H7 (cell line): ENCODE measurements at places on chromosomes 5 and 9.

GRCh38 chr5:157290156-157290980 is 24.4 kb downstream of the CYFIP2 start:
- no peak for DNase-seq

GRCh38 chr5:54148858-54149257 is 161.5 kb downstream of the ARL15 start:
- no peak for DNase-seq

GRCh38 chr9:79603222-79603920 is 31.6 kb downstream of the TLE4 start:
- DNase-seq, result no peak

DNA sequence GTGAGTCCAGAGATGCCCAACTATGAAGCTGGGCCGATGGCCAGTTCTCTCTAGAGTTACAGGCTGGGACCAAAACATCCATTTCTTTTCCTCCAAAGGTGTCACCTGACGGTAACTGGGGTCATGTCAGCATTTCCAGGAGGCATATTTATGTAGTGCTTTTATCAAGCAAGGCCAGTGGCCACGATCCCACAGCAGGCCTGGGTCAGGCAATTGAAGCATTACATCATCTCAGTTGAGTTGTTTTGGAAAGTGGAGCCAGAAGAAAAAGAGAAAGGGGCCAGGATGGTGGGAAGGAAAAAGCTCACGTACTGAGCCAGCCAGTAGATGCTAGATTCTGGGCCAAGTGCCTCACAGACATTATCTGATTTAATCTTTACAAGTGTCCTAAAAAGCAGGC is 73.9 kb upstream of the BRINP1 start:
- no peak for DNase-seq

DNA sequence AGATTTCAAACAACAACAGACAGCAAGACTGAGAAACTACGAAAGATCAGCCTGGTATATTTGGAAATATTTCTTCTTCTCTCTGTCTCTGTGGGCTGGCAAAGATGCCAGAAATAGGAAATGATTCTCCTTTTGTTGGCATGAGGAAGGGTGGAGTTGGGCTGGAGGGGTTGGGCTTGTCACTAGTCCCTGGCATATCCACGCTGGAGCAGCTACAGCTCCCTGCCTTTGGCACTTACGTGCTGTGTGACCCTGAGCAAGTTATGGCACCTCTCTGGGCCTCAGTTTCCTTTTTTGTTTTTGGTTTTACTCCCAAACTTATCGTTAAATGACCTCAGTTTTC is 354 bp upstream of the KCNMB1 start:
- DNase-seq, result no peak

GRCh38 chr9:136117916-136118319 is 757 bp downstream of the TMEM250 start:
- DNase-seq, result peak; percentile 87

DNA sequence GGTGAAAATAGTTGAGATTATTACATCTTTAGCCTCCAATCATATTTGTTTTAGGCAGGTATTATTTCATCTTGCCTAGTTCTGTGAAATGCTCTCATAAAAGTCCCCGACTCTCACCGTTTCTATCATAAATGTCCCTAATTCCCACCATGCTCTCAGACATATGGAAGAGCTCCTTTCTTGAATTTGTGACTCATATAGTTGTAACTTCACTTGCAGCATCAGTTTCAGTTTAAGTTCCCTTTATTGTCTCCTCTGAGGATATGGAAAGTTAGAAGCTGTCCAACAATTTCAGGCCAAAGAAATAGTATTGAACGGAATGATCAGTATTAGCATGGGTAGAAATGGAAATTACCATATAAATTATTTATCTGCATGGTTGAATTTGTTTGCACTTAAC is 187.5 kb upstream of the NR4A3 start:
- no peak for DNase-seq

DNA sequence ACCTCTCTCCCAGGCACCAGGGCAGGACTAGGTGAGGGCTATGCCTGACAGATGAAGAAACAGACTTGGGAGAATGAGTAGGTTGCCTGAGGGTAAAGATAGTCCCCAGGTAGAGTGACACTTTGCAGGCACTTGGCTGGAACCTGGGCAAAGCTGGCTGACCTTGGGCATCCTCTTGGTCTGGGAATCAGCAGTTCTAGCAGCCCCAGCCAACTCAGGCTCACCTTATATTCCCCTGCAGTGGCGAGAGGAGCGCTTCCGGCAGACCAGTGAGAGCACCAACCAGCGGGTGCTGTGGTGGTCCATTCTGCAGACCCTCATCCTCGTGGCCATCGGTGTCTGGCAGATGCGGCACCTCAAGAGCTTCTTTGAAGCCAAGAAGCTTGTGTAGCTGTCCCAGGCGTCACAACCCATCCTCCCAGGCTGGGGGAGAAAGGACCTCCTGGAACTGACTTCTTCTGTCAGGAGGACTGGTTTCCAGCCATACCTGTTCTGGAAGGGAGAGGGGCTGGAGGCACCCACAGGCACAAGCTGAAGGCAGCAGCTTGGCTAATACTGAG is 3.1 kb downstream of the TMED9 start:
- no peak for DNase-seq

DNA sequence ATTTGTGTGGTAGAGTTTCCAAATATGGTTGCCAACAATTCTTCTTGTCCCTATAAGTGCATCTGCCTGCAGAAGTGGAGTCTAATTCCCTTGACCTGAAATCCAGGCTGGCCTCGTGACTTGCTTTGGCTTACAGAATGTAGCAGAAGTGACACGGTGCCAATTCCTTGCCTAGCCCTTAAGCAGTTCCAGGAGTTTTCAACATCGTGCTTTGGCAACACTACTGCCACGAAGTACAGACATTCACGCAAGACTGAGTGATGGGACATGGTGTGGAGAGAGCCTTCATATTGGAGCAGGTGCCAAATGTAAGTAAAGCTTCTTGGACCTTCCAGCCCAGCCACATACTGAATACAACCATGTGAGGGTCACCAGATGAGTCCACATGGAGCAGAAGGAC is 92.9 kb upstream of the NEK6 start:
- DNase-seq, result no peak

- peak; percentile 86 for DNase-seq
These were observed 3.2 kb upstream of the NRARP start for GRCh38 chr9:137305060-137305797.

DNA sequence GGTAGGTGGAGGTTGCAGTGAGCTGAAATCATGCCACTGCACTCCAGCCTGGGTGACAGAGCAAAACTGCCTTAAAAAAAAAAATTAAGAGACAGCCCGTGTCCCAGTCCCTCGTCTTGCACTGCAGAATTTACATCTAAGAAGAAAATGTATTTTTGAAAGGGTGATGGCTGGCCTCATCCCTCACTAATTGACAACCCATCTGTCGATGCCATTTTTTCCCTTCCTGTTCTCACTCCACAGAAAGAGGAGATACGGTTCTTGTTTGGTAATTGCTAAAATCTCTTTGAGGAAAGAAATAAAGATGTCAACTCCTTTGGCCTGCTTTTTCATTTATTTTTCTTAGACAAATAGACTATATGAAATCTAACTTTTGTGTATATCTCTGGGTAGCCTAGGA is 2.4 kb upstream of the LSM11 start:
- DNase-seq, result no peak

DNA sequence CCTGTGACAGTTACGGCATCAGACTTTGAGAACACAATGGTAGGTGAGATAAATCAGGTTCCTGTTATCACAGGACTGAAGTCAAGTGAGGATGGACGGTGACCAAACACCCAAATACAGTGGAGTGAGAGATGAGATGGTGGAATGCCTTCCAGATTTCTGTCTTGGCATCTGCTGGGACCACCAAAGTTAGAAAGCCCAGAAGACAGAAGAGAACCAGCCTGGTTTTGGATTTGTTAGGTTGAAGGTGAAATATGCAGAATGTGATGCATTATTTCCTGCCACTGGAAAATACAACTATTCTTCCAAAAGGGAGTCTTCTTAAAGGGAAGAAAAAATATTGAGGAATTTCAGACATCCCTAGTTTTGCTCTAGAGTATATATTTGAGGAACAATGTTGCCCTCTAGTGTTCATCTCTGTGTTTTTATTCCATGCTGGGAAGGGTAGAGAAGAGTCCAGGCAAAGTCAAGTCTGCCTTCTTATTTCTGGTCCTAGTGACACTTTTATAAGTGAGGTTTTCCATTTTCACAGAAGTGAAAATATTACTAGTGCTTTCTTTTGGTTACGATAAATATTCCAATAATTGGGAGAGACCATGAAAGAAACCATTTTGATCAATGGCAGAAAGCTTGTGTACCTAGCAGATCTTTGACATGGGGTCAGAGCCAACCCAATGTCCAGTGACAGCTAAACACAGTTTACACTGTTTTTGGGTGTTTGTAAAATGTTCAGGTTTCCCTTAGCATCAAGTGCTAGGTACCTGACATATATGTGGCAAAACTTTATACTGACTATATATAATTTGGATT is 142.3 kb upstream of the ANKH start:
- DNase-seq, result peak; percentile 54

DNA sequence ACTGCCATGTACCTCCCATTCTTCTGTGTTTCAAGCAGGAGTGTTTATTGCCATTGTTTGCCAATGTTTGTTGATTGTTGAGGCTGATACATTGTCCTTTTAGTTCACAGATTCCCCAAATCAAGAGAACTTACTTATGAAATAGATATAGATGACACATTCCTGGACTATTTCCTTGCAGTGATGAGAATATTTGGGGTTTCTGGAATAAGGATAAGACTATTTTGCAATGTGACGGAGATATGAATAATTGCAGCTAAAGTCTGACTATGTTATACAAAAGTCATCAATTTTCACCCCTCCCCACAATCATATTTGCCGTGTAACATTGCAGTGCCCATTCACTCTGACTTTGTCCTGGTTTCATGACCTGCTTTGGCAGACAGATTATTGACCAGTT is 460.8 kb downstream of the CDH10 start:
- DNase-seq, result no peak

DNA sequence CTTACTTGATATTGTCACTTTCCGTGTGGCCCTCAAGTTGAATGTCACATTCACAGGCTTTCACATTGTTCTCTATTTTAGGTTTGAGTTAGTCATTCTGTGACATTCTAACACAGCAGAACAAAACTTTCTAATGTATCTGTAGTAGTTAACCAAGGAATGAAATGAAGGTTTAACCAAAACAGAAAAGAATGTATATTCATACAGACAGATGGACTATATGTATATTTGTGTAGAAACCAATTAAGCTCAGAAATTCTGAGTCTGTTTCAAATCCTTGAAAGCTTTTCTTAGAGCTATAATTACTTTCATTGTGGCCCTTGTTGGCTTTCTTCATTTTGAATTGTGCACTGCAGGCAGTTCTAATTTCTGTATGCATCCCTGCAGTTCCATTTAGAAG is 654.7 kb downstream of the LRRC70 start:
- no peak for DNase-seq

- no peak for DNase-seq
These were observed 9.6 kb downstream of the SLC1A1 start for GRCh38 chr9:4499917-4500316.

GRCh38 chr5:65809817-65810531 is 88.0 kb downstream of the NLN start:
- no peak for DNase-seq

DNA sequence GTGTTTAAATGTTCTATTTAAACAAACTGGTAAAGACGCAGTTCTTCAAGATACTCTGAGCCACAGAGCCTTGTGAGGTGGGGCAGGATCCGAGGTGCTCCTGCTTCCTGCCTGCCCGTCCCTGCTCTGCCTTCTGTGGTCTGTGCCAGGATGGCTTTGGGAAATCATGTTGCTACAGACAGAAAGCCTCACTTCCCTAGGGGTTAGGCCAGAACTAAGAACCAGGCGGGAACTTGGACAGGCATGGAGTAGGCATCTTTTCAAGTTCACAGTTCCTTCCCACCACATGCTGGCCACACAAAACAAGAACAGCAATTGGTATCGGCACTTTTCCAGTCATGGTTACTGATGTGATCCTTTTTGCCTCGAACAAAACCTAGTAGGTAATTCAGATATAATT is 67.7 kb upstream of the SPOCK1 start:
- DNase-seq, result no peak

- DNase-seq, result no peak
These were observed 1.8 kb downstream of the RANBP17 start for GRCh38 chr5:170863646-170864045.

DNA sequence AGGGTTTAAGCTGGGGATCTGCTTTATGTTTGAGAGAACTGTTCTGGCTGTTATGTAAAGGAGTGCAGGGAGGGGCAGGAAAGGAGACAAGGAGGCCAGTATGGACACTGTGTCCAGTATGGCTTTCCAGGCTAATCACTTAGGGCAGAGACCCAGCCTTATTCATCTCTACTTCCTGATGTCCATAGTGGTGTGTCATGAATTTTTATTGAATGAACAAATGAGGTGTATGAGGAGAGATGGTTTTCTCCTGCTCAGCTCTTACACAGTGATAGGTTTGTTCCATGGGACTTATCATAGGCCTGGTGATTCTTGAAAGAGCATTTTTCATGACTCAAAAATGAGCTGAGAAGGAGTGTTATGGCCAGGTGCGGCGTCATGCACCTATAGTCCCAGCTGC is 20.5 kb upstream of the FGFR4 start:
- DNase-seq, result no peak

GRCh38 chr5:39009280-39009679 is 64.9 kb downstream of the RICTOR start:
- no peak for DNase-seq

DNA sequence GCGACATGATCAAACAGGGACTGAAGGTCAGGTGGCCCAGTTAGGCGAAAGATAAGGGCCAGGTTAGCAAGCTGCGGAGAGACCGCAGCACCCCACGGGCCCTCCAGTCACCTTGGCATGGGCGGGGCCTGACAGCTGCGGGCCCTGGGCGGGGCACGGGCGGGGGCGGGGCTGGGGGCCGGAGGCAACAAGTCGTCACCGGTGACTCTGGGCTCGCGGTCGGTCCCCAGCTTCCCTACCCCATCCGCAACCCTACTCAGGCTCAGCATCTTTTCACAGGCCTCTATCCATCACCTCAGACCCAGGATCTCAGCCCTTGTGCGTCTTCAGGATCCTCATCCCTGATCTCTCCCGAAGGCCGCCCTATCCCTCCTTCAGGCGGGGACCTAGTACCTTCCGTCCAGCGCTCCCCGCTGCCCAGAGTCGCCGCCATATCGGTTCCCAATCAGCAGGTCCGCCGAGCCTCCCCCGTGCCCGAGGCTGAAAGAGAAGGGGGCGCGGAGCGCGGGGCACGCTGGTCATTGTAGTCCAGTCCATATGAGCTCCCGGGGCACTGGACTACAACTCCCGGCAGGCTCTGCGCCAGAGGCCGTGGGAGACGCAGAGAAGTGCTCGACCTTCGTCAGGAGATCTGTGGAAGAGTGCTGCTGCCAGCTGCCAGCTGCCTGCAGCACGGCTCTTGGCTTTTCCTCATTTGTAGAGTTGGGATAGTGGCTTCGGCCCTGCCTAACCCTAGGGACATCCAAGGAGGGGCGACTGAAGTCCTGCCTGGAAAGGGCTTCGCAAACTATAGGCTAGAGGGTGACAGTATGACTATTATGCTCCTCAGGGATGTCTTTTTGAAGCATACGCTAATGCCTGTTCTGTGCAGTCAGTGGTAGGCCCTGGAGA is at the start of gene DNAJC18:
Gene DNAJC18, minus strand, starts transcription at position 513 of the 891 bp plus-strand sequence. Its CDS starts 80 bp downstream, at position 433.
- DNase-seq, result peak; percentile 97
